Effector memory CD8-positive, alpha-beta T cell (primary cell): ENCODE measurements at places on chromosomes 7 and 10.

DNA sequence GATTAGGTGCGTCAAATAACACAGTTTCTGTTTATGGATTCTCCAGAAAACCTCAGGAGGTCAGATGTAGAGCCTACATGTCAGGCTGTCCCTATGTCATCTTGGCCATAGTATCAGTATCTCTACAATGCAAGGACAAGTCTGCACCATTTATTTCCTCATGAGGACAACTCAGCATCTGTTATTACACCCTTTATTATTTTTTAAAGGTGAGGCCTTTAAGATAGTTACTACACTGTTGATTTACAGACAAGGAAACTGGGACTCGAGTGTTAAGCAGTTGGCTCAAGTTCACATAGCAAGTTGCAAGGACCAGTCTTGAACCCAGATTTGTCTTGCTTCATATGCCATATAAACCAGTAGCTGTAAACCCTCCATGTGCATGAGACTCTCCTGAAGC lies 23.2 kb upstream of the PPA1 start:
- H3K4me1 ChIP-seq = no peaks in the 10 kb centered on the region
- H3K27ac ChIP-seq = no peak overlapping the region
- H3K27me3 ChIP-seq = peaks cover 31% of the 10 kb centered on the region
- no peaks in the 10 kb centered on the region for H3K36me3 ChIP-seq

GRCh38 chr7:21253740-21254687 lies 173.9 kb upstream of the SP4 start:
- H3K27me3 ChIP-seq = peaks cover 66% of the 10 kb centered on the region
- peak; percentile 14 for DNase-seq
- H3K27ac ChIP-seq = no peak overlapping the region
- H3K4me1 ChIP-seq = no peaks in the 10 kb centered on the region

DNA sequence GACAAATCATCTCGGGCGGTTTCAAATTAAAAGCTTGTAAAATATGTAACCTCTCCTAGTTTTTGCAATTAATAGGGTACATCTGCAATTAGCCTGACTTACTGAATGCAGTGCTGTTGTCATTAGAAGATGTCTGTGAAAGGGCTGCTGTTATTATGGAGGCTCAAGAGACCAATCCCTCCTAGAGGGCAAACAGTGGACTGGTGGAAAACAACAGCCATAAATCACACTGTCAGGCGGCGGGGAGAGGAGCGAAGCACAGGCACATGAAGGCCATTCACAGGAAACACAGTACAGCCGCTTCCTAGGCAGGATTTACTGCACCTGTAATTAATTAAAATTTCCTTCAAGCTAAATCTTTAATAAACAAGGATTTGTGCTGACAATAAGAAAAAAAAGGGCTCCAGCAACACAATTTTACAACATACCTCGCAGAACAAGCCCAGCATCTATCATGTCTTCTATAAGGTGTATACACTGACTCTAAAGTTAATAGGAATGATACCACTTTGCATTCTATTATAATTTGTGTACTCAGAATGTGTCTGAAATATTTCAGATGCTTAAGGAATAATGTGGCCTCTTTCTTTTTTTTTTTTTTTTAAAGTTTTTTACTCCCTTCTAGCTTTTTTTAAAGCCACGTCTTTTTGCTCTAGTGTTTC lies 50.7 kb downstream of the ERCC6 start:
- no peaks in the 10 kb centered on the region for H3K27me3 ChIP-seq
- peaks cover 10% of the 10 kb centered on the region for H3K36me3 ChIP-seq
- no peak overlapping the region for H3K27ac ChIP-seq
- DNase-seq = no peak

GRCh38 chr7:22292531-22292930 lies 64.4 kb downstream of the RAPGEF5 start:
- no peak for DNase-seq
- peaks cover 6% of the 10 kb centered on the region for H3K27me3 ChIP-seq
- H3K27ac ChIP-seq = no peak overlapping the region
- no peak overlapping the region for H3K4me3 ChIP-seq
- no peaks in the 10 kb centered on the region for H3K36me3 ChIP-seq
- peaks cover 5% of the 10 kb centered on the region for H3K4me1 ChIP-seq

DNA sequence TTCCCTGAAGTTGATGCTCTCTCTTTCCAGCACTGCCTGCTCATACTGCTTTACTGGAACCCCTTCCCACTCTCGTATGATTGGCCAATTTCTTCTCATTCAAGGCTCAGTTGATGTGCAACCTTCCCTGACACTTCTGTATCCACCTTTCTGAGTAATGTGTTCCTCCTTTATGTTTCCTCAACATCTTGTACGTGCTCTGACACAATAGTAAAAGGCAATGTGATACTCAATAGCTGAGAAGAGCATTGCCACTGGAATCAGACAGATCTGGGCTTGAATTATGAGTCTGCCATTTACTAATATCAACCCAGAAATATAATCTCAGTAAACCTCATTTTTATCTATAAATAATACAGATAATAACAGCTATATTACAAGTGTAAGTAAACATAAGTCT lies 34.7 kb downstream of the ARL4A start:
- peaks cover 4% of the 10 kb centered on the region for H3K27me3 ChIP-seq
- no peaks in the 10 kb centered on the region for H3K4me1 ChIP-seq
- H3K4me3 ChIP-seq = no peak overlapping the region
- H3K36me3 ChIP-seq = no peaks in the 10 kb centered on the region
- no peak overlapping the region for H3K27ac ChIP-seq
- DNase-seq = no peak

- peaks cover 35% of the 10 kb centered on the region for H3K27me3 ChIP-seq
- no peaks in the 10 kb centered on the region for H3K4me1 ChIP-seq
- no peak overlapping the region for H3K4me3 ChIP-seq
- no peak for DNase-seq
- H3K27ac ChIP-seq = no peak overlapping the region
- no peaks in the 10 kb centered on the region for H3K36me3 ChIP-seq
Observed at GRCh38 chr10:112880633-112881530, 69.2 kb upstream of the TCF7L2 start.

GRCh38 chr7:12722636-12723605 lies 35.5 kb downstream of the ARL4A start:
- peaks cover 4% of the 10 kb centered on the region for H3K27me3 ChIP-seq
- H3K36me3 ChIP-seq = no peaks in the 10 kb centered on the region
- no peak overlapping the region for H3K4me3 ChIP-seq
- peaks cover 1% of the 10 kb centered on the region for H3K4me1 ChIP-seq
- H3K27ac ChIP-seq = no peak overlapping the region
- DNase-seq = no peak

GRCh38 chr7:48084727-48085432 lies 4.2 kb upstream of the UPP1 start:
- no peaks in the 10 kb centered on the region for H3K27me3 ChIP-seq
- H3K27ac ChIP-seq = peak overlapping the region; percentile 97
- peak; percentile 68 for DNase-seq
- H3K36me3 ChIP-seq = peaks cover 30% of the 10 kb centered on the region
- H3K4me1 ChIP-seq = peaks cover 47% of the 10 kb centered on the region
- H3K4me3 ChIP-seq = peak overlapping the region; percentile 72

DNA sequence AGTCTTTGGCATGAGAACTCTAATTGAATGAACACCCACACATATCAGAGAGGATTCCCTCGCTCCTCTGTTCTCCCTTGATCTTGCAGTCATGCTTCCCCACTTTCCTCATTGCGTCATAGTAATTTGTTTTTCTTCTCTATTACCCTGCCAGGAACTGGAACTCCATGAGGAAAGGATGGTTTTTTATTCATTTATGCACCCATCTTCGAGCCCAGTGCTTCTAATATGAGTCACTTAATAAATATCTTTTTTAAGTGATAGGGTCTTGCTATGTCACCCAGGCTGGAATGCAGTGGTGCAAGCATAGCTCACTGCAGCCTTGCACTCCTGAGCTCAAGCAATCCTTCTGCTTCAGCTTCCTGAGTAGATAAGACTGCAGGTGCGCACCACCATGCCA lies 83.5 kb downstream of the OTUD1 start:
- H3K36me3 ChIP-seq = no peaks in the 10 kb centered on the region
- no peak for DNase-seq
- no peak overlapping the region for H3K4me3 ChIP-seq
- H3K27ac ChIP-seq = no peak overlapping the region
- H3K27me3 ChIP-seq = peaks cover 36% of the 10 kb centered on the region
- no peaks in the 10 kb centered on the region for H3K4me1 ChIP-seq

DNA sequence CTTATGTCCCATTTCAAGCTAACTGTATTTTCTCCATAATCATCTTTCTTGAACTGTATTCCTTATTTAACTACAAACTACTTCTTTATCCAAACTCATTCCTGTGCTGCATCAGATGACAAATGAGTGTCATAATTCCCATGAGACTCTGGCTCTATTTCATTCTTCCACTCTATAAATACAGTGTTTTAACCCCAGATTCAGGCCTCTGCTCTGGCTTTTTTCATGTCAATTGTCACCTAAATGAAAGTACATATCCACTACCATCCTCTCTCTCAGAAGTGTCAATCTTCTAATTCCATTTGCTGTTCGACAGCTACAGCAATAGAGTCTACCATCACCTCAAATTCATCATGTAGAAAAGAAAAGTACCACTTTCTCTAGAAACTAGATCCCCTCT lies 172.7 kb downstream of the CACNA2D1 start:
- H3K4me3 ChIP-seq = no peak overlapping the region
- H3K4me1 ChIP-seq = no peaks in the 10 kb centered on the region
- H3K36me3 ChIP-seq = no peaks in the 10 kb centered on the region
- H3K27me3 ChIP-seq = no peaks in the 10 kb centered on the region

- peaks cover 4% of the 10 kb centered on the region for H3K4me1 ChIP-seq
- H3K27me3 ChIP-seq = no peaks in the 10 kb centered on the region
- peaks cover 14% of the 10 kb centered on the region for H3K36me3 ChIP-seq
- H3K4me3 ChIP-seq = no peak overlapping the region
- DNase-seq = no peak
Observed at GRCh38 chr7:26372249-26372648, 80.6 kb downstream of the SNX10 start.

- H3K4me3 ChIP-seq = no peak overlapping the region
- no peaks in the 10 kb centered on the region for H3K36me3 ChIP-seq
- H3K27ac ChIP-seq = no peak overlapping the region
- H3K4me1 ChIP-seq = no peaks in the 10 kb centered on the region
- H3K27me3 ChIP-seq = peaks cover 12% of the 10 kb centered on the region
- no peak for DNase-seq
Observed at GRCh38 chr7:144027974-144028373, 20.8 kb upstream of the OR2A5 start.

DNA sequence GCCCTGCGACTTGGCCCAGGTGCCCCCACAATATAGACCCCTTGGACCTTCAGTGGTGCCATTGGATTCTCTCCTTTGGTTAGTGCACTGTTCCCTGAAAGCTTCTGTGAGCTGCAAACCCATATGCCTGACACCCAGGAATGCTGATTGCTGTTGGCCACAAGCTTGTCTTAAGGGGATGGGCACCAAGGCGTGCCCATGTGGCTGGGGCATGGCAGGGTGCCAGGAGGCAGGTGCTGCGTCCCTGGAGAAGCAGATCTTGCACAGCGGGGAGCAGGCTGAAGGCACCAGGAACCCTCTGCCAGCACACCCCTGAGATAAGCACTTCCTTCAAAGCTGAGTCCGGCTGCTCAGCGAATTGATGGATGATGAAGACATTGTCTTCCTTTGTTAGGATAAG lies 411.8 kb downstream of the SDK1 start:
- H3K4me1 ChIP-seq = no peaks in the 10 kb centered on the region
- no peak overlapping the region for H3K27ac ChIP-seq
- peaks cover 56% of the 10 kb centered on the region for H3K27me3 ChIP-seq
- DNase-seq = no peak

DNA sequence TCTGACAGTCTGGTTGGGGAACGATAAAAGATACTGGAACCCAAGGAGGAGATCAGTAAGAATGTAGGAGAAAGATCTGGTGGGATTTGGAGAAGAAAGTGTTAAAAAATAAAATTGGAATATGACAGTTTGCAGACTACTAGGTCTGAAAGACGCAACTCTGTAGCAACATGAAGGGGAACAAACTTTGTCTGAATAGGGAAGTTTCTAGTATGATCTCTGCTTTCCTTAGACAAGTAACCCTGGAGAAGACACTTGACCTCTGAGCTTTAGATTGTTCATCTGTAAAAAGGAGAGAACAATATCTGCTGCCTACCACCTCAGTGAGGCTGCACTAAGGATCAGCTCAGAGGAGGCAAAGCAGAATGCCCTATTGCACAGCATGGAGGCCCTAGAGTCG lies 3.0 kb upstream of the PRSS1 start:
- H3K27ac ChIP-seq = no peak overlapping the region
- no peaks in the 10 kb centered on the region for H3K4me1 ChIP-seq
- DNase-seq = no peak
- H3K36me3 ChIP-seq = no peaks in the 10 kb centered on the region

DNA sequence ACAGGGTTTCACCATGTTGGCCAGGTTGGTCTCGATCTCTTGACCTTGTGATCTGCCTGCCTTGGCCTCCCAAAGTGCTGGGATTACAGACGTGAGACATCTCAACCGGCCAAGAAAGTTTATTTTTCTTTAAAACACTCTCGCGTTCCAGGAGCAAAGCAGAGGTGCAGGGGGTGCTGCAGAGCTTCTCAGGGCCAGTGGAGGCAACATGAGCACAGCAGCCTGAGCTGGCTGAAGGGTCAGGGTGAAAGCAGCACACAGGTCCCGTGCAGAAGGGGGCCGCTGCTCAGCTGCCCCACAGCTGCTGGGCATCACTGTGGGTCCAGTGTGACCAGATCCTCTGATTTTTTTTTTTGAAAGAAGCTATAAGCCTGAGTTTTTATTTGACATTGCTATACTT lies 46.1 kb downstream of the EPHB4 start:
- no peaks in the 10 kb centered on the region for H3K36me3 ChIP-seq
- H3K27me3 ChIP-seq = peaks cover 45% of the 10 kb centered on the region
- H3K4me3 ChIP-seq = no peak overlapping the region
- DNase-seq = no peak
- peaks cover 2% of the 10 kb centered on the region for H3K4me1 ChIP-seq

- H3K4me1 ChIP-seq = no peaks in the 10 kb centered on the region
- H3K27me3 ChIP-seq = no peaks in the 10 kb centered on the region
- H3K4me3 ChIP-seq = no peak overlapping the region
Observed at GRCh38 chr7:71442492-71443190, 310.7 kb downstream of the GALNT17 start.

DNA sequence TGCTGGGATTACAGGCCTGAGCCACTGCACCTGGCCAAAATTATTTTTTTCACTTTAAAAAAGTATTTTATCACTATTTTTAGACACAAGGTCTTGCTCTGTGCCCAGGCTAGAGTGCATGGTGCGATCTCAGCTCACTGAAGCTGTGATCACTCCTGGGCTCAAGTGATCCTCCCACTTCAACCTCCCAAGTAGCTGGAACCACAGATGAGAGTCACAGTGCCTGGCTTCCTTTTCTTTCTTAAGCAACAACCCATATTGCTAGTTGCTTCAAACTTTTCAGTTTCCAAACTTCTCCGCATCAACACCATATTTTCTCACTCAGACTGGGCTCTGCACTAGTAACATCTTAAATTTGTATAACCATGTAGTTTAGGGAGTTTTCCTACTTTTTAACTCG lies 9.5 kb upstream of the SMC3 start:
- peaks cover 3% of the 10 kb centered on the region for H3K4me1 ChIP-seq
- no peak for DNase-seq
- no peak overlapping the region for H3K27ac ChIP-seq
- peaks cover 34% of the 10 kb centered on the region for H3K27me3 ChIP-seq
- no peaks in the 10 kb centered on the region for H3K36me3 ChIP-seq

DNA sequence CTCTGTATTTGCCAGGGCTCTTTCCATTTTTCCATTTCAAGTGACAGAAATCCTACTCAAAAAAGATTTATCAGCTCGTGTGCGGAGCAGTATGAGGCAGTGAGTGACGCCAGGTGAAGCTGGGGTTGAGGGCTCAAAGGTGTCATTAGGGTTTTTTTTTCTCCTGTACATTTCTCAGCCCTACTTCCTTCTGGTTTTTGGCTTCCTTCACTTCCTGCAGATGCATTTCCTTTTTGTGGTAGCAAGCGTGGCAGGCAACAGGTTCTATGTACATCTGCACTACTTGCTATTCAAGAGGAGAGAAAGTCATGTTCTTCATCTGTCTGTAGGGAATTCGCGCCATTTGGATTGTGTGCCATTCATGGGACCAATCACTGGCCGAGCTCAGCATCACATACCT lies 52.8 kb upstream of the AOAH start:
- H3K27ac ChIP-seq = peak overlapping the region; percentile 92
- peak; percentile 55 for DNase-seq
- peaks cover 9% of the 10 kb centered on the region for H3K36me3 ChIP-seq
- H3K4me3 ChIP-seq = peak overlapping the region; percentile 82
